ENCODE measurements at places on chromosomes 4 and X.

DNA sequence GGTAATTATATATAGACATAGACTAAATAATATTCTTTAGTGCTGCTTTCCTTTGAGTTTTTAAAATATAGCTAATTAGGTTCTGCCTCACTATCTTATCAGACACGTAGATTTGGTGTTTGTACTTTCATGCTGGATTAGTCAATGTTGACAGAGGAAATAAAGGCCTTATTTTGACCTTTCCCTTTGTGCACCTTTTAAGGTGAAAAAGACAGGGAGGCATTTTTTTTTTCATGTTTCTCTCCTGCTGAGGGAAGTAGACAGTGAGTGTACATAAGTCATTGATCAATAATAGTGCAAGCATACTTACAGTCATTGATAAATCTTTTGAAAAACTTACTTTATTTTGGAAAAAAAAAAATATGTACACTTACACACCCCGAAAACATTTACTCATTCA lies 467.8 kb downstream of the GRXCR1 start:
- peak; percentile 2 for DNase-seq

GRCh38 chr4:164512124-164512523 lies 241.8 kb upstream of the SMIM31 start:
- DNase-seq = no peak

GRCh38 chr4:112938461-112939058 lies 110.9 kb upstream of the ANK2 start:
- no peak for DNase-seq

- no peak for DNase-seq
Observed at GRCh38 chr4:8293131-8293975, 23.8 kb downstream of the HTRA3 start.

DNA sequence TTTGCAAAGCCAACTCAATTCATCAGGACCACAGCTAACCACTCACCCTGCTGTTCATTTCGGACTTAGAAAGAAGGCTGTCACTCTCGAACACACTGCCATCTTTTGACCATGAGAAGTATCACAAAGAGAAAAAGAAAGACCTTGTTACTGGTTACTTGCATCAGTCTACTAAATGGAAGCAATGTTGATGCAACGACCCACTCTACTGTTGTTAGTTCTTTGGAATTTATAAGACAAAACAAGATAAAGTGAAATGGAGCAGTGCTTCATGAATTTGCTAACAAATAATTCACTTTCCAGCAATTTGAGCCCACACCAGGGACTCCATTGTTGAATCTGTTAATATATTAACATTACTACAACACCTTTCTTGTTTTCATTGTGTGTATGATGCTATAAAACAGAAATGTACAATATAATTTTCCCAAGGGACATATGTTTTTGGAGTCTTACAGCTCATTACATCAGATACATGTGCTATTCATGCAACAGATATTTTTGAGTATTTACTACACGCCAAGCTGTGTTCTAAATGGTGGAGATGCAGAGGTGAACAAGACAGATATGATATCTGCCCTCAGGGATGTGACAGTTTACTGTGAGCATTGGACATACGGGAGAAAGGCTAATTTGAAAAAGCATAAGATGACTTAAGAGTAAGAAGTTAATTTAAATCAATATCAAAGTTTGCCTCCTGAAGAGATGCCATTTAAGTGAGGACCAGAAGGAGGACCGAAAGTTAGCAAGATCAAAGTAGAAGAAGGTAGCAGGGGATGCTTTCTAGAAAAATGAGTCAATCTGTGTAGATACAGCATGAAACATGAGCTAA lies 87.2 kb downstream of the AREG start:
- no peak for DNase-seq

DNA sequence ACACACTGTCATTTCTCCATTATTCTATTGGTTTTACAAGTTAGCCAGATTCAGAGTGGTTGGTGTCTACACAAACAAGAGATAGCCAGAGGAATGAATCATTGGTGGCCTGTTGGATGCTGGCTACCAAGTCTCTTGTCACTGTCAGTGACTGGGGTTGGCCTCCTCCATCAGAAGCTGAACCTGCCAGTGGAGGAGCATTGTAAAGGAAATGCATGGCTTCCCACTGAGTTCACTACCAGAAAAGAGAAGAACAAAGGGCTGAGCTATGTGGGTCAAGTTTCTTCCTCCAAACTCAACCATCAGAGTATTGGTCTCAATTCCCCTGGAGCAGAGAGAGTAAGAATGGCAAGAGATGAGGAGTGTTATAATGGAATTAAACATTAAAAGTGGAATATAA lies 26.5 kb upstream of the ANKRD50 start:
- DNase-seq = no peak

DNA sequence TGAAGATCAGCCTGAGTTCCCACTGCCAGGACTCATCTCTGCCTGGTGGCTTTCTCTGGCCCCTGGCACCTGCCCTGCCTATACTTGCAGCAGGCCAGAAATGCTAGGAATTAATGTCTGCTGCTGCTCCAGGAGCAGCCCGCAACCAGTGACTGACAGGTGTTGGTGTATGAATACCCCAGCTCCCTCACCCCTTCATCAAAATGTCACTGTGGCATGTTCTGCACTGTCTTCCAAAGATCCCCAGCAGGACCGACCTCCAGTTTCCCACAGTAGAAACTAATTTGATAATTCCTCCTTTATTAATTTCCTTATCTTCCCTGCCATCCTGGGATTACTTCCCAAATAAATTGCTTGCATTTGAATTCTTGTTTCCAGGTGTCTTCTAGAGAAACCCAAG lies 425.4 kb downstream of the BCOR start:
- DNase-seq = no peak

DNA sequence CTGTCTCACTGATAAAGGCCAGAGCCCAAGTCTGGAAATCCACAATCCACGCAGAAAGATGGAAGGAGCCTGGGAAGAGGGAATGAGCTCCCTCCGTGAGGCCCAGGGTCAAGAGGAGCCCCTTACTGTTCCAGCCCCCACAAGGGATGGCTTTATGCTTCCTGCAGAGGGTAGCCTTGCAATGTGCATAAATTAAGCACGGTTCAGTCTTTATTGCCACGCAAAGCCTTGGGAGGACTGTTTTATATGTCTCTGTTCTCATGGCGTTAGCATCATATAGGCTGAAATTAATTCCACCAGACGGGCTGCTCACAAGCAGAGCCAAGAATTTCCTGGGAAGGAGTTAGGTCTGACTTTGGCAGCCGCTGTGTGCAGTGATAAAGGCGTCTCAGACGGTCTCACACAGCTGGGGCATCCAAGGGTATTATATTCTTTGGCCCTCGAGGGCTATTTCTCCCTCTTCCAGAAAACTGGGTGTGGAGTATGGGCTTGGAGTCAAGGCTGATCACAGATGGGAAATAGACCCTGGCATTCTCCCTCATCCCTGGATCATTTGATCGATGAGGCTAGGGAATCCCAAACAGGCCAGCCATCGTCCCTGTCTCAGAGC lies 38.5 kb downstream of the CYTL1 start:
- DNase-seq = no peak

- DNase-seq = peak; percentile 1
Observed at GRCh38 chr4:21827575-21827974, 121.0 kb downstream of the KCNIP4 start.

GRCh38 chr4:88503344-88503743 lies 20.2 kb downstream of the PYURF start:
- no peak for DNase-seq

- DNase-seq = no peak
Observed at GRCh38 chr4:8558080-8558960, 21.9 kb upstream of the GPR78 start.

- DNase-seq = no peak
Observed at GRCh38 chrX:11129534-11130105, 18.5 kb downstream of the HCCS start.

- no peak for DNase-seq
Observed at GRCh38 chr4:1842339-1842895, 13.5 kb downstream of the LETM1 start.

GRCh38 chrX:113962343-113962742 lies 621.5 kb upstream of the HTR2C start:
- no peak for DNase-seq

- DNase-seq = no peak
Observed at GRCh38 chrX:107654872-107655761, 26.8 kb downstream of the PRPS1 start.

GRCh38 chr4:173522160-173522950 lies 7.7 kb downstream of the HAND2 start:
- no peak for DNase-seq

DNA sequence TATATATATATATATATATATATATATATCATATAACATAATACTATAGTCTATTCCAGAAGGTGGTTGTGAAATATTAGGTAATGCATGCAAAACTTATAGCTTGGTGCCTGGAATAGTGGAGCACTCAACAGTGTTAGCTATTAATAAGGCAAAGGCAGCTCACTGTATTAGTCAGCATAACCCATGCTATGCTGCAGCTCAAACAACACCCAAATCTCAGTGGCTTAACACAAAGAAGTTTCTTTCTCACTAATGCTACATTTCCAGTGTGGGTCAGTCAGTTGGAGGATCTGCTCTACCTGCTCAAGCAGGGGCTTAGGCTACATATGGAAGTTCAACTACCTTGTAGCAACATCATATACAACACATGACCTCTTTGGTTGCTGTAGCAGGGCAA lies 5.2 kb upstream of the RPGR start:
- no peak for DNase-seq

DNA sequence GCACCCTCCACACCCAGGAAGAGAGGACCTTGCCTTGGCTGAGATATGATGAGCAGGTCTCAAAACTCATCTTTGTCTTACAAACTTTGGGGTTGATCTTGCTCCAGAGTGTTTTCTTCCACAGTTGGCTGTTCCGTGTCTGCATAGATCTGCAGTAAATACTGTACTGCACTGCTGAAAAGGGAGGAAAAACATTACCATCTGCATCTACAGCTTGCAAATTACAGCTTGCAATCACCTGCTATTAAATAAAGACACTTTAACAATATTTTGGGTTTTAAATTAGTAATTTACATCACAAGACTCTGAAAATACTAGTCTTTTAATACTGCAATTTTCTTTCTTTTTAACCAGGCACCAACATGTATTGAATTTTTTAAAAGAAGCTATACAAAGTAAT lies 499.5 kb downstream of the STIM2 start:
- DNase-seq = no peak

DNA sequence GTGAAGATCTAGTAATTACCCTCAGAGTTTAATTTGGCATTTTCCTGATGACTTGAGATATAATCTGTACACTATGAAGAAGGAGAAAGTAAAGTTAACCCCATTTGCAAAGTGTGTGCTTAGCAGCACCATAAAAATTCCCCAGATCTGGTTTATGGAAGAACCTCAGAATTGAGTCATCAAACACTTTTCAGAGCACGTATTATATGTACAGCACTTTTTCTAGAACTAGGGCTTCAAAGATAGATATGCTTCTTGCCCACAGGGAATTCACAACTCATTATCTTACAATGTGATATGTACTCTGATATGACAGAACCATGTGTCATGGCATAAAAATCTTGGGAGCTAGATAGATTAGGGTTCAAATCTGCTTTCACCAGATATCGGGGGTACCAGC lies 150.9 kb downstream of the SLC10A7 start:
- DNase-seq = no peak

- DNase-seq = no peak
Observed at GRCh38 chrX:28590396-28590795, 3.1 kb downstream of the IL1RAPL1 start.

DNA sequence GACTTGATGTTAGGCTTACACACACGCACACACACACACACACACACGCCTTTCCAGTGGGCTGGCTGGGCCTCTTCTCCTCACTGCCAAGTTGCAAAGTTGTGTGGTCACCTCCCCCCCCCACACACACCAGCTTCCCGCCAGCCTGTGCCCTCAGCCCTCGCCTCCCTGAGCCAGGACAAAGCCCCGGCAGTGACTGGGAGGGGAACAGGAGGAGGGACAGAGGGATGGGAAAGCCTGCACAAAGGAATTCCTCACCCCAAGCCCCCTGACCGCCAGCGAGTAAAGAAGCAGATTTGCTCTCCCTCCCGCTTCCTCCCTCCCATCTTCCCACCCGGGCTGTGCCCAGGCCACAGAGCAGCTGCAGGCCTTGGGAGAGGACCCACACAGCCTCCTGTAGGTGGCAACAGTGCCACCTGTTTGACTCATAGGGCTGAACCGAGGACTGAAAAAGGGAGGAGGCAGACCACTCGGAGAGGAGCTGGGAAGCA lies at the start of gene GDPD2:
Gene GDPD2 (plus strand): TSS at position 464 of the 491 bp plus-strand sequence. CDS start 1,671 bp downstream, outside the sequence.
- DNase-seq = peak; percentile 16

- no peak for DNase-seq
Observed at GRCh38 chr4:159282329-159282728, 179.4 kb downstream of the RAPGEF2 start.

- DNase-seq = no peak
Observed at GRCh38 chr4:40305328-40306170, 29.6 kb upstream of the CHRNA9 start.

- DNase-seq = no peak
Observed at GRCh38 chr4:42415281-42415680, 18.0 kb downstream of the SHISA3 start.

GRCh38 chr4:13484749-13485221 lies 645 bp upstream of the RAB28 start:
- DNase-seq = no peak

DNA sequence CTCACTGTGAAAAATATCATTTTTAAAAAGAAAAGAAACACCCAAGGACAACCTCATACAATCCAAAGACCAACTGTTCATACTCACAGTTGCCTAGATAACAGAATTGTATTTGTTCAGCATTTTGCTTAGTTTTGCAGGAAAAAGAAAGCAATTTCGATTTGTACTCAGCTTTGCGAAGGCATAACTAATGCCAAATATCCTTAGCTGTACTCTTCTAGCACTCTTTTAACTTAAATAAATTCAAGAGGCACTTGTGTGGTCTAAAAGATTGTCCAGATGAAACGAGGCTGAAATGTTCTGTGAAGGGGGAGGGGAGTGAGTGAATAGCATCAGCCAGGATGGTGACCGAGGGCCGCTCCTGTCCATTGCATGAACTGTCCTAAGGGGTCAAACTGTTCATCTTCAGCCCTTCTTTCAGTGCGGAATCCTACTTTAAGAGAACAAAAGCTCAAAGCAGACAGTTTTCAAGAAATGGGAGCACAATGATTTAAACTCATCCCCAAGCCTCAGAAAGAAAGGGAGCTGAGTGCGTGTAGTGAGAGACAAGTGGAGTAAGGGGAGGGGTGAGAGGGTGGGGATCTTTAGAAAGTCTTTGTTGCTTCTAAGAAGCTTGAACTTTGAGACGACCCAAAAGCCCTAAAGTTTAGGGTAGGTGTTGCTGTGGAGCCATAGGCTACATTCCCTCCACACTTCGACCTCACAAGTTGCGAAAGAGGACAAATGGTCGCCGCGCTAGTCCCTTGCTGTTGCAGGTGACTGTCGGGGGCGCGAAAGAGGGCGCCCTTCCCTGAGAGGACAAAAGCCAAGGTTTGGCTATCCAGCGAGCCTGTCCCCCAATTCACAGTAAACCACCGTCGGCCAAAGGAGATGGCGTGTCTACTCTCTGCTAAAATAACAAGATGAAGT lies 4.0 kb upstream of the NEUROG2 start:
- DNase-seq = no peak

Measured in NCI-H774 (cell line).